Endothelial cell of umbilical vein (primary cell): ENCODE measurements at places on chromosomes 12 and 14.

DNA sequence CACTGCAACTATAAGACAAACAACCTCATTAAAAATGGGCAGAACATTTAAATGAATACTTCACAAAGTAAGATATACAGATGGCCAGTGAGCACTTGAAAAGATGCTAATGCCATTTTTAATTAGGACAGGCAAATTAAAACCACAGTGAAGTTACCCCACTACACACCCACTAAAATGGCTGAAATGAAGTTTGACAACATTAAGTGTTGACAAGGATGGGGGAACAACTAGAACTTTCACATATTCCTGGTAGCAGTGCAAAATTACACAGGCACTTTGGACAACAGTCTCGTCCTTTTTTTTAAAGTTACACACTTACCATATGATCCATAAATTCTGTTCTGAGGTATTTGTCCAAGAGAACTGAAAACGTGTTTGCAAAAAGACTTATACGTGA is 278.9 kb upstream of the DIO3 start:
- H3K4me3 ChIP-seq: no peak overlapping the region
- H3K27ac ChIP-seq: no peak overlapping the region
- no peaks in the 10 kb centered on the region for H3K4me1 ChIP-seq
- no peak for DNase-seq
- no peaks in the 10 kb centered on the region for H3K36me3 ChIP-seq
- H3K27me3 ChIP-seq: no peaks in the 10 kb centered on the region

DNA sequence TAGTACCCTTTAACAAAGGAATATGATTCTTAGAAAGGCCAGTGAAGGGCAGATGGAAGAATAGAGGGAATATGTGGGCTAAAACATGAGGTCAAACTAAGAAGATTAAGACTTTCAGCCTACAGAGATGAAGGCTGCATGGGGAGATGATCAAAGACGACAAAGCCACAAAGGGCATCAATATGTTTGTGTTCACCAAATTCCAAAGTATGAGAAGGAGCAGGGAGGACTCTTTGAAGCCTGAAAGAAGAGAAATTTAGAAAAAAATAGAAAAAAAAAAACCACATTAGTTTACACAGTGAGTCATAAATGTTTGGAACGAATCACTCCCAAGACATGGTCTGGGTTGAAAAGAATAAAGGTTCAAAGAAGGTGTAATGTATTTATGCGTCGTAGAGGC is 131.8 kb downstream of the NEDD1 start:
- H3K36me3 ChIP-seq: no peaks in the 10 kb centered on the region
- H3K4me3 ChIP-seq: no peak overlapping the region
- no peaks in the 10 kb centered on the region for H3K27me3 ChIP-seq
- DNase-seq: no peak
- no peak overlapping the region for H3K27ac ChIP-seq

DNA sequence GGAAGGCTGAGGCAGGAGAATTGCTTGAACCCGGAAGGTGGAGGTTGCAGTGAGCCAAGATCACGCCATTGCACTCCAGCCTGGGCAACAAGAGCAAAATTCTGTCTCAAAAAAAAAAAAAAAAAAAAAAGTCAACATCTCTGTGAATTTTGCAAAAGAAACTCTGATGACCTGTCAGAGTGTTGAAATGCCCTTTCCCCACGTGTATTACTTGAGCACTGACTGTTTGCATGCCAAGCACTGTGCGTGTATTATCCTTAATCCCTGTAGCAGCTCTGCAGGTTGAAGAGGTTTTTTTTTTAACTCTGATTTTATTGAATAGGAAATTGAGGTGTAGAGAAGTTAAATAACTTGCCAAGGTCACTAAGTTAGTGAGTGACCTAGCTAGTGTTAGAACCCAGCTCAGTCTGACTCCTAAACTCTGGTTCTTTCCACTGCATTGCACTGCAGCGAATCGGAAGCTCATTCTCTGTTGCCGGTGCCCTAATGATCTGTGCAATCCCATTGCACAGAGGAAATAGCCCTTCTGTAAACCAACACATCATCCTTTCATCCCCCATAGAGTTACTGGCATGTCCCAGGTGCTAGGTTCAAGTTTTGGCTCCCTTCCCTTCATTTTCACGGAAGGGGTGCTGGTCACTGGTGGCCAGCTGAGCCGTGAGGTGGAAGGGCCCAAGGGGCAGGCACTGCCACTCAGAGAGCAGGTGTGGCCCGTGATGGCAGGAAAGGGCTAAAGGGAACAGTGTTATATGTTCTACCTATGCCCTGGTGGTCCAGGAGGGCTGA is 122.3 kb downstream of the EML1 start:
- no peaks in the 10 kb centered on the region for H3K27me3 ChIP-seq
- H3K27ac ChIP-seq: no peak overlapping the region
- H3K4me1 ChIP-seq: no peaks in the 10 kb centered on the region
- H3K4me3 ChIP-seq: no peak overlapping the region
- H3K36me3 ChIP-seq: peaks cover 7% of the 10 kb centered on the region
- no peak for DNase-seq

DNA sequence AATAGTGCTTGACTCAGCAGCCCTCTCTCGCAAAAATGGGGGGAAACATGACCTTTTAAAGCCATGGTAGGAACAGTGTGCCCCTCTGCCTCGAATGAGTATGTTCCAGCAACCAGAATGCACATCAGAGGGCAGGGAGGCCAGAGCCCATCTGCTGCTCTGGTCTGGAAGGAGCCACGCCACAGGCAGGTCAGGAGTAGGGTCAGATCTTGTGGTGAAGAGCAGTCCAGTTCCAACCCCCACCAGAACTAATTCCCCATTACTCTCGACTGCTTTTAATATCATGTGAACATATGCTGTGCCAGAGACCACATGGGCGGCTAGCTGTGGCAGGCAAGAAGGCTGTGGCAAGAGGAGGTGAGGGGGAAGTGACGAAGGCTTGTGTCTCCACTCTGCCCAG is 34.6 kb upstream of the TMX1 start:
- no peak overlapping the region for H3K27ac ChIP-seq
- H3K4me1 ChIP-seq: no peaks in the 10 kb centered on the region
- no peak for DNase-seq
- H3K27me3 ChIP-seq: peaks cover 8% of the 10 kb centered on the region
- no peaks in the 10 kb centered on the region for H3K36me3 ChIP-seq

DNA sequence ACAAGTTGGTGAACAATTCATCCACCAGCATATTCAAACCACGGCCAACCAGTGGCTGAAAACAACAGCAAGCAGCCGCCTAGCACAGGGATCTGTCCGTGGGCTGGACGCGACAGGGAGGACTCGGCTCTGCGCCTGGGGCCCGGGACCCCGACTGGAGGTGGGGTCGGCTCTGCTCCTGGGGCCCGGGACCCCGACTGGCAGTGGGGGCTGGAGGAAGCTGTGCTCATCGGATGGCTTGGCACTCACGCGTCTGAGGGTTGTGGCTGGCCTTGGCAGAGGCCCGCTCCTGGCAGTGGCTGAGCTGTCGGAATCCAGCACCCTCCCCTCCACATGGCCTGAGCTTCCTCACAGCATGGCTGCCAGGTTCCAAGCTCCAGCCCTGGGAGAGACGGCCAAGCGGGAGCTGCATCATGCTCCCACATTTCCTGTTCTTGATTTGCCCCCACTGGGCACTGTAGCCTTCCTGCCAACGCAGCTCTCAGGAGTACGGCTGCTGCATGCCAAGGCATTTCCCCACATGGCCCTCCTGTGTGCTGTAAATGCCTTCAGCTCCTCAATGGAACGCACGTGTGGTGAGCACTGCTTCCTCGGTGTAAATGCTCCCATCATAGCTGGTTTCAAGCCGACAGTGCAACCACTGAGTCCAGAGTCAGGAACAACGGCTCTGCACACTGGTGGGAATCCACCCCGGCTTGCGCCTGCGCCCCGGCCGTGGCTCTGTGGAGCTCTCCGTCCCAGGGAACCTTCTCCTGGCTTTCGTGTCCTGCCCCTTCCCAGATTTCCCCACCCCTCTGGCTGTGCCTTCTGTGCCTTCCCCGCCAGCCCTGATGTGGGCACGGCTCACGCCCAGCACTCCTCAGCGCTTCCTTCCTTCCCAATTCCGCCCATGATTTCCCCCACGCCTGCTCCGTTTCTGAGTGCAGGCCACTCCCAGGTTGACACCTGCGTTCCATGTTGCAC is 7.3 kb upstream of the GALNT9 start:
- no peaks in the 10 kb centered on the region for H3K27me3 ChIP-seq
- no peaks in the 10 kb centered on the region for H3K36me3 ChIP-seq
- no peak for DNase-seq
- H3K27ac ChIP-seq: no peak overlapping the region
- no peak overlapping the region for H3K4me3 ChIP-seq

- H3K27ac ChIP-seq: no peak overlapping the region
- no peaks in the 10 kb centered on the region for H3K4me1 ChIP-seq
- DNase-seq: no peak
- H3K4me3 ChIP-seq: no peak overlapping the region
- H3K36me3 ChIP-seq: no peaks in the 10 kb centered on the region
Measured at GRCh38 chr12:107955966-107956643, 173.0 kb upstream of the WSCD2 start.

- H3K4me1 ChIP-seq: no peaks in the 10 kb centered on the region
- no peak overlapping the region for H3K27ac ChIP-seq
- no peaks in the 10 kb centered on the region for H3K36me3 ChIP-seq
- no peak overlapping the region for H3K4me3 ChIP-seq
Measured at GRCh38 chr12:69415471-69416275, 54.5 kb upstream of the FRS2 start.

DNA sequence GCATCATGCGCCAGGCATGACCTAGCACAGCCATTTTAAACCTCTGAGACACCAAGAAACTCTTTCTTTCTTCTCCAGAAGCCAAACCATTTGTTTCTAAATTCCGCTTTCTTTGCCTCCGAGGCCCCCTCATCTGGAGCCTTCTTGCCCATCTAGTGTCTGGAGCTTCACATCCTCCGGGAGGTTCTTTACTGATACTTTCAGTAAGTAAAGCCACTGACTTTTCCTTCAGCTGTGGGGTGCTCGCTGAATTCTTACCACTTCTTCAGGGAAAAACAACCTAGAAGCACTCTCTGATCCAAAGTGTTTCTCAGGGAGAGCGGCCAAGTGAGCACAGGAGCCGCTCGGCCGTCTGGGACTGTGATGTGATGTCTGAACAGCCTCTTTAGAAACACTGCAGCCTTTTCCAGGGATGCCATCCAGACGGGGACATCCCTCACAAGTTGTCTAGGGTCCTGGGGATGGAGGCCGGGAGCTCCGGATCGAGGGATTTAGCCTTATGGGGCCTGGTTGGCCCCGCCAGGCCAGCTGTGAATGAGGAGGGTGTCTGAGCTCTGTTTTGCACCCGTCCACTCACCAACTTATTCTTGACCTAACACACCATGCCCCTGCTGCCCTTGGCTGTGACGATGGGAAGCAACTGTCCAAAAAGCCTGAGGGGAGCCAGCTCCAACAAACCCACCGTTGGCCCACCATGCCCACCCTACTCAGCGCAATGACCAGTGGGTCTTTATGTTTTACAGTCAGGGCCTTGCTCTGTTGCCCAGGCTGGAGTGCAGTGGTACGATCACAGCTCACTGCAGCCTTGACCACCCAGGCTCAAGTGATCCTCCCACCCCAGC is 160.6 kb downstream of the ZFP36L1 start:
- DNase-seq: no peak
- no peaks in the 10 kb centered on the region for H3K4me1 ChIP-seq
- no peak overlapping the region for H3K4me3 ChIP-seq
- H3K36me3 ChIP-seq: no peaks in the 10 kb centered on the region
- no peak overlapping the region for H3K27ac ChIP-seq

DNA sequence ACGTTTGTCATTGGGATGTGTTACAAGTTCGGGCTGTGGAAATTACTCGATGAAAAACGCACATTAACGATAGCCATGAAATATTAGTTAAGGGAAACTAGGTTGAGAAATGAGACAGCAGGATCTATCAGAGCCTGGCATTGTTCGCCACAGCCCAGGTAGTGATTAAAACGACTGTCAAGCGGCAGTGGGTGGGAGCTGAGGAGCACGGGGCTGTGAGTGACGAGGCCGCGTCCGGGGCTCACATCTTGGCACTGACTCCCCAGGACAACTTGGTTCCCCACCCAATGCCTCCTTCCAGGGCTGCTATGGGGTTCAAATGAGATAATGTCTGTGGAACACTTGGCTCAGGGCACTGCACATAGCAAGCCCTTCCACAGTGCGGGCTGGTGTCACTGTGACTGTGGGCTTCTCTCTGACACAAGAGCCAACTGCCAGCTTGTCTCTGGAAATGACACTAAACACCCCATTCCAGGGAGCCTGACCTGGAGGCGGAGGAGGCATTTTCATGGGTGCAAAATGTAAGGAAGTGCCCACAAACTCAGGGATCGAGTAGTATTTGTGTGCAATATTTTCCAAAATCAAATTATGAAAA is 19.3 kb downstream of the MMAB start:
- no peak for DNase-seq
- no peak overlapping the region for H3K27ac ChIP-seq
- no peaks in the 10 kb centered on the region for H3K4me1 ChIP-seq
- no peaks in the 10 kb centered on the region for H3K36me3 ChIP-seq

- H3K36me3 ChIP-seq: no peaks in the 10 kb centered on the region
- H3K4me3 ChIP-seq: no peak overlapping the region
- no peak for DNase-seq
- no peak overlapping the region for H3K27ac ChIP-seq
- H3K4me1 ChIP-seq: peaks cover 25% of the 10 kb centered on the region
Measured at GRCh38 chr12:13119826-13120225, 16.4 kb upstream of the GSG1 start.

- no peaks in the 10 kb centered on the region for H3K36me3 ChIP-seq
- no peak for DNase-seq
- peaks cover 41% of the 10 kb centered on the region for H3K4me1 ChIP-seq
- H3K4me3 ChIP-seq: peak overlapping the region; percentile 71
Measured at GRCh38 chr12:51390891-51391282, 319 bp downstream of the GALNT6 start.

DNA sequence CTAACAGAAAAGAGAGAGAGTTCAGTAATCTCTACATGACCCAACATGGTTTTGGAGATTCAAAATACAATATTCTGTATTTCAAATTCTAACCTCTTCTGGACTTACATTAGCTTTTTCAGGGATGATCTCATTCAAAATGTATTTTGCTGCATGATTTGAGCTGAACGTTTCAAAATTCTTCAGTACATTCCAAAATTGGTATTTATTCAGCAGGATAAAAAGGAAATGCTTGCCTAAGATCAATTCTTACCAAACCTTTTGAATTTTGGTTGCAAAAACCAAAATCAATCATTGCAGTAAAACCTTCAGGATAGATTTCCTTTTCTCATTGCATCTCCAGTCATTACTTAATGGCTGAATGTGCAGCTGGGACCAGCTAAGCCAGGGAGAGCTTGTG is 1761.3 kb upstream of the SEL1L start:
- no peaks in the 10 kb centered on the region for H3K36me3 ChIP-seq
- no peaks in the 10 kb centered on the region for H3K4me1 ChIP-seq
- no peak for DNase-seq
- no peak overlapping the region for H3K27ac ChIP-seq
- H3K4me3 ChIP-seq: no peak overlapping the region
